BE2C (cell line): ENCODE measurements at places on chromosomes 12 and 14.
A peak's percentile ranks its signal among the peaks of the same experiment; 100 is the strongest.

GRCh38 chr12:8081251-8081920 is 688 bp upstream of the NECAP1 start:
- no peak for DNase-seq

- DNase-seq, result peak; percentile 60
These were observed 149.5 kb upstream of the PELI2 start for GRCh38 chr14:55968741-55969140.

DNA sequence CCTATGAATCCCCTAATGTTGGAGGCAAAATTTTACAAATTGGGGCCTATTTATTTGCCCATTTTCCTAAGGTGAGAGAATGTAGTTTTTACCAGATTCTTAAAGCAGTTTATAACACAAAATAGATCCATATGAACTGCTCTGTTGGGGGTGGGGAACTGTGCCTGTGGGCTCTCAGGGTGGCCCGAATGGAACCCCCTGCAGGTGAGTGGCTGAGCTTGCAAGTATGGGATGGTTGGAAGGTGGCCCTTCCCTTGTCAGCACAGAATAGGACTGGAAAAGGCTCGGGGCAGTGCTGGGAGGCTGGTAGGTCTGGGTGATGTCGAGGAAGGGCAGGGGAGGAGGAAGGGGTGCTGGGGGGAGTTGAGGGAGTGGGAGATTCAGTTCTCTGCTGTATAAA is 4.9 kb downstream of the VSX2 start:
- DNase-seq, result no peak

DNA sequence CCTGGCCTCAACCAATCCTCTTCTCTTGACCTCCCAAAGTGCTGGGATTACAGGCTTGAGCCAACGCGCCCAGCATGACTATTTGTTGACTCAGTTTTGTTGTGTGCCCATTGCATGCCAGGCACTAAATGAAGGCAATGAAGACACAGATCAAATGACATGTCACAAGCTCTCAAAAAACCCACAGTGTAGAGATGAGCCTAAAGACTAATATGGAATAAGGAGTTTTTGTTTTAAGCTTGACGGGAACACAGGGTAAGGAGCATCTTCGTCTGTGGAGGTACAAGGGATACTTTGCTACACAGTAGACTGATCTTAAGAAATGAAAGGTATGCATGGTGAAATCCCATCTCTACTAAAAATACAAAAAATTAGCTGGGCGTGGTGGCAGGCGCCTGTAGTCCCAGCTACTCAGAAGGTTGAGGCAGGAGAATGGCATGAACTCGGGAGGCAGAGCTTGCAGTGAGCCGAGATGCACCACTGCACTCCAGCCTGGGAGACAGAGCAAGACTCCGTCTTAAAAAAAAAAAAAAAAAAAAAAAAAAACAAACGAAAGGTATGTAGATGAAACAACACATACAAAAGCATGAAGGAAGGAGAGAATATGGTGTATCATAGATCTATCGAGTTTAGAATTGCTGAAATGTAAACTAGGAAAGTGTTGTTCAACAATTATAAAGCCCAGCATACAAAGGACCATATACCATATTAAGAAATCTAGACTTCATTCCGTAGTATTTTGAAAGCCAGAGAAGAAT is 122.1 kb upstream of the PTPRB start:
- no peak for DNase-seq

- DNase-seq, result no peak
These were observed 113.3 kb downstream of the TTC8 start for GRCh38 chr14:88937706-88938105.

GRCh38 chr14:80037349-80037748 is 174.0 kb downstream of the DIO2 start:
- no peak for DNase-seq
